ENCODE measurements at places on chromosomes 12 and 14.
A peak's percentile ranks its signal among the peaks of the same experiment; 100 is the strongest.

DNA sequence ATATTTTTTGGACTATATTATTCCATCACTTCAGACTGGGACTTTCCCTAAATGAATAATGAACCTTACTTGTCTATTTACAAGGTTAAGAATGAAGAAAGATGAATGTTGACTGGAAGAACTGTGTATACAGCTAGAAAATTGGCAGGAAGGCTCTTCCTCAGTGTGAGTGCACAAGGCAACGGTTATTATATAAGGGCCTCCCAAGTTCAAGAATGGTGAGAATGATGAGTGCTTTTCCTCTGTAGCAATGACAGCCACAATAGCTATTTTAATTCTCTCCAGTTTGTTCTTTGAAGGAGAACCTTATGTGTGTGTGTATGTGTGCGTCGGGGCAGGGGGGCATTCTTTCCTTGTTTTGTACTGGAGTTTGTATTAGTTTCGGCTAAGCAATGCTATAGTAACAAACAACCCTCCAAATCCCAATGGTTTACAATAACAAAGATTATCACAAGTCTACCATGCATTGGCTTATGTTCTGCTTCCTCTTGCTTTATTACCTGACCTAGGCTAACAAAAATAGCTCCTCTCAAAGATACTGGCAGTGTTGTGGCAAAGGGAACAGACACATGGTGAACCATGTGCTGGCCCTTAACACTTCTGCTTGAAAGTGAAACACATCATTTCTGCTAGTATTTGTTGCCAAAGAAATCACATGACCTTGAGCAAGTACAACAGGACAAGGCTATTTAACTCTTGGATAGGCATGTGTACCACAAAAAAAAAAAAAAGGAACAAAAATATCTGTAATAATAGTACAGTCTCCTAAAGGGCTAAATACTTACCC is 139.5 kb downstream of the RMST start:
- DNase-seq = no peak

- no peak for DNase-seq
Observed at GRCh38 chr14:100302616-100303015, 3.6 kb downstream of the SLC25A29 start.

- no peak for DNase-seq
Observed at GRCh38 chr12:120324841-120325417, 2.6 kb downstream of the PLA2G1B start.

GRCh38 chr14:70009961-70010360 is 130.7 kb downstream of the SMOC1 start:
- no peak for DNase-seq

- no peak for DNase-seq
Observed at GRCh38 chr12:59675461-59675860, 79.6 kb downstream of the SLC16A7 start.

GRCh38 chr12:12883369-12884001 is 7.9 kb upstream of the GPRC5A start:
- no peak for DNase-seq

- no peak for DNase-seq
Observed at GRCh38 chr12:109308534-109309380, at the start of gene FOXN4. FOXN4 (minus strand) TSS chr12:109309284; CDS start chr12:109308321, 963 bp downstream.

DNA sequence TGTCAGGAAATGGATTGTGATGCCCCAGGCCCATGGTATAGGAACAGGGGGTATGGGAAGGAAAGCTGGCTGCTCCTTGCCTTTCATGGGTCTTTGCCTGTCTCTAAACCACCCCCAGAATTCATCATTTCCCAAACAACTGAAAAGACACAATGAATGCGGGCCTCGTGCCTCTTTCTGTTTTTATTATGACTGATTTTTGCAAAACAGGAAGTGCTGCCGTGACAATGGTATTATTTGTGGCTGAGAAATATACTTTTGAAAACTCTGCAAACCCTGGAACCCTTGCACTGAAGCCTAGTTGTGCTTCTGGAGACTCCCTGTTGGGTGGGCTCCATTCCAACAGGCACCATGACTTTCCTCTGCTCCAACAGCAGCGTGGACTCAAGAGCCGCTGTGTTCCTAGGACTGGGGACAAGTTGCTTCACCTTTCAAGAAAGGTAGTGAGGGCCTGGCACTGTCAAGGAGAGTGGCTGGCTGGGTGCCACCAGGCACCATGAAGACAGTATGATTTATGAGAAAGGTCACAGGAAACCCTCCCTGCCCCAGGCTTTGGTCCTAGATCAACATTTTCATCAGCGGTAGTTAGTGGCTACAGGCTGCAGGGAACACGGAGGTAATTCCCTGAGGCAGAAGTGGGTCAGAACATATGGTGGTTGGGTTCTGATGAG is 4.8 kb upstream of the DGLUCY start:
- peak; percentile 45 for DNase-seq

GRCh38 chr12:20436316-20436715 is 68.0 kb downstream of the PDE3A start:
- DNase-seq = no peak

GRCh38 chr12:119772431-119772830 is 104.5 kb downstream of the PRKAB1 start:
- DNase-seq = no peak

GRCh38 chr12:108633534-108634248 is at the start of gene SELPLG:
SELPLG (minus strand) TSS chr12:108633894; CDS start chr12:108624307, 9,587 bp downstream.
- peak; percentile 93 for DNase-seq

DNA sequence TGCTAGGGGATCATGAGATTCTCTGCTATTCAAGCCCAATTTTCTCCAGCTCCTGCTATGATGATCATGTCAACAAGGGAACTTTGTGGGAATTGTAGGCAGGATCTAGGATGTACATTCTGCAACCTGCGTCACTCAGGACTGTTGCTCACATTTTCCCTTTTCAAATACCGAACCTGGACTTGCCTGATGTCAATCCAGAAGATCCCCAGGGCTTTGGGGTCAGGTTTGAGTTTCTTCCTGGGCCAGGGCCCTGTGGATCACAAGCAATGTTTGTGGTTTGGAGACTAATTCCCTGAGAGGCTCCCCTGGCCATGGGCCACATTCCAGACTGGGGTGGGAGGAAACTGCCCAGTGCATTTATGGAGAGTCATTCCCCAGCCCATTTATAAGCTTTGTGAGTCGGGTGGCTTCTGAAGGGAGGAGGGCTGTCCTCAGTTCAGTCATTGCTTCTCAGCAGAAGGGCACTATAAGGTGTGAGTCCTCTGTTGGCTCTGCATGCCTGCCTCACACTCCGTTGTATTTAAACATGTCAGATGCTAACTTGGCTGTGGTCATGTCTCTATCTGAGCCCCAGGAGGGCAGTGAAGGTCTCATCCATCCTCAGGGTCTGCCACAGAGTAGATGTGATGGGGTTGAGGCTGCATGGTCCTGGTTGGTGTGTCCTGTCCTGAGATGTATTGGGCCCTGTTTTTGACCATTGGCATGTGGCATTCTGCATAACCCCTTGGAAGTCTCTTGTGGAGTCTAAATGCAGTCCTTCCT is 6.5 kb downstream of the KRT86 start:
- DNase-seq = no peak

GRCh38 chr14:74616507-74616906 is 4.5 kb upstream of the LTBP2 start:
- DNase-seq = no peak

DNA sequence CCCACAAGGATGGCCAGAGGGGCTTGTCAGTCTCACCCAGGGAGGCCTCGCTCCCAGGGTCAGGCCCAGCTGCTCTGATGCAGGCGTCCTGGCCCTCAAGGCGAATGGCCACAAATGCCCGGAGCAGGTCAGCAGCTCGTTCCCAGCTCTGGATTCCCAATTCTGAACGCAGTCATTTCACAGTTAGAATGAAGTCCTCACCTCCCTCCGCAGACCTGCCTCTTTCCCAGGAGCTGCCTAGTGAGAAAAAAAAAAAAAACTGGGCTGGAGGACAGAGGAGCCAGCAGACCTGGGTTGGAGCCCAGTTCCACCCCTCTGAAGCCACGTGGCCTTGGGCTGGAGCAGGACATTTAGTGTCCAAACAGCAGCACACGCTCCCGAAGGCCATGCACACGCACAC is 62.2 kb upstream of the DIO3 start:
- DNase-seq = no peak

- DNase-seq = no peak
Observed at GRCh38 chr14:100537446-100538350, 49.5 kb downstream of the BEGAIN start.

DNA sequence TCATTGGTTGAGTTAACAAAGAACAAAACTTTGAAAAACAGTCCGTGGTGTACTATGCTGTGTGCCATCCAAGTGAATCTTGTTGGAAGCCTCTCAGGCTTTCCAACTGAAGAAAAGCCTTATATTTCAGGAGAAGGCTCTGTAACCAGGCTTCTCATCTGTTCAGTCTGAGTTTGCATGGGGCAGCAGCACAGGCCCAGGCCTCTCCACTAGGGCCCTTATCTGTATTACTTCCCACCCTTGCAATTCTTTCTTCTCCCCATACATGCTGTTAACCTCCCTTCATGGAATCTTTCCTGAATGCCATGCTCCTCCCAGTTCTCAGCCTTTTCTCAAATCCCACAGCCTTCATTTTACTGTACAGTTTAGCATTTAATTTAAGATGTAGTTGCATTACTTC is 28.3 kb downstream of the FRMD6 start:
- DNase-seq = no peak

DNA sequence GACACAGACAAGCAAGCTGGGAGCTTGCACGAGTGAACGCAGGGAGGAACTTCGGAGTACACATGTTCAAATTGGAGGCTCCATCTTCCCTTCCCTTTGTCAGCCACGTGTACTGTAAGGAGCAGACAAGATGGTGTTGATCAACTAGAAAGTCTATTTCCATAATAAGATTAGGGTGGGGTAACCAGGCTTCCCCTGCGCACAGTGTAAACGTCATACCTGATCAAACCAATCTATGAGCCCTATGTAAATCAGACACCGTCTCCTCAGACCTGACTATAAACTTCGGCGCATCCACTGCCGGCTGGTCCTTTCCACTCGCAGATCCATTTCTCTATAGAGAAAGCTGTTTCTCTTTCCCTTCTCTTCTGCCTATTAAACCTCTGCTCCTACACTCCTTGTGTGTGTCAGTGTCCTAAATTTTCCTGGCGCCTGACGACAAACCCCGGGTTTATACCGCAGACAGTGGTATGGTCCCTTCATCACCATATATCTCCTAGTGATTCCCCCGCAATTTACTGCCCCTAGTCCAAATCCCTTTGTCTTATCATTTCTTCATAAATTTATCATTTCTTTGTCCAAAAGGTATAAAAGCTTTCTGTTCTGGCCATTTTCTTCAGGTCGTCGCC is 7.5 kb upstream of the ETFBKMT start:
- DNase-seq = no peak

DNA sequence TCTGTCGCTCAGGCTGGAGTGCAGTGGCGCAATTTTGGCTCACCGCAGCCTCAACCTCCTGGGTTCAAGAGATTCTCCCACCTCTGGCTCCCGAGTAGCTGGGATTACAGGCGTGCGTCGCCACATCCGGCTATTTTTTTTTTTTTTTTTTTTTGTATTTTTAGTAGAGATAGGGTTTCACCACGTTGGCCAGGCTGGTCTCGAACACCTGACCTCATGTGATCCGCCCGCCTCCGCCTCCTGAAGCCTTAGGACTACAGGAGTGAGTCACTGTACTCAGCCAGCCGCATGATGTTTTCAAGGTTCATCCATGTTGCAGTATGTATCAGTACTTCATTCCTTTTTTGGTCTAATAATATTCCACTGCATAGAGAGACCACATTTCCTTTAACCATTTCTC is 2.4 kb upstream of the RNF34 start:
- no peak for DNase-seq

DNA sequence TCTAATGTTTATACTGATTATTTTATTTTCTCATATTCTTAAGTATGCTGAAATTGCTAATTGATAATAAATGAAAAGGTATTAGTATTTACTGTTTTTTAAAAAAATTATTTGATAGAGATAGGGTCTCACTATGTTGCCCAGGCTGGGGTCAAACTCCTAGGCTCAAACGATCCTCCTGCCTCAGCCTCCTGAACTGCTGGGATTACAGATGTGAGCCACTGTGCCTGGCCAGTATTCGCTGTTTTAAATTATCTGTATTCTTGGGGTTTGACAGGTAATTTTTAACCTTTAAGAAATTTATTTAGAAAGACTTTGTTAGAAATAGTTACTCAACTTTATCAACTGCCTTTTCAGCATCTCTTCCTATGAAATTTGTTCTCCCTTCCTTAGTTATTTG is 32.2 kb downstream of the RAN start:
- no peak for DNase-seq

- DNase-seq = no peak
Observed at GRCh38 chr12:103373088-103373523, 122.7 kb downstream of the C12orf42 start.

DNA sequence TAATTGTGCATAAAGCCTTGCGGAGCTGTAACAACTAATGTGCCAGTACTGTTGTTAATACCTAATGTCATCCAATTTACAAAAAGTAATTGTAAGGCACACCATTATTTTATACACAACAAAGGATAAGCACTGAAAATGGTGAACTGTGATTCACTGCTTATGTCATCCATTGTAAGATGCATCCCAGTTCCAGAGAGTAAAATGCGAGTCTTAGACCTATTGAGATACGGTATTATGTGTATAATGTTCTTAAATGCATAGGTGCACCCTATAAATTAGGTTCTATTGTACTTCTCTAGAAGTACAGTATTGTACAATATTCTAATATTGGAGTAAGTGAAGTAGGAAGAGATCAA is 406 bp downstream of the PARP2 start:
- no peak for DNase-seq

Data from CD4-positive, alpha-beta T cell treated with Interleukin-6 at 100 ng/mL for 8 hours (primary cell).